HuH-7.5 (cell line): ENCODE measurements at places on chromosomes 13 and 19.

- DNase-seq = no peak
Measured at GRCh38 chr13:43258771-43259170, 235.4 kb downstream of the DNAJC15 start.

GRCh38 chr13:74229242-74229641 lies 95.0 kb upstream of the KLF12 start:
- no peak for DNase-seq

DNA sequence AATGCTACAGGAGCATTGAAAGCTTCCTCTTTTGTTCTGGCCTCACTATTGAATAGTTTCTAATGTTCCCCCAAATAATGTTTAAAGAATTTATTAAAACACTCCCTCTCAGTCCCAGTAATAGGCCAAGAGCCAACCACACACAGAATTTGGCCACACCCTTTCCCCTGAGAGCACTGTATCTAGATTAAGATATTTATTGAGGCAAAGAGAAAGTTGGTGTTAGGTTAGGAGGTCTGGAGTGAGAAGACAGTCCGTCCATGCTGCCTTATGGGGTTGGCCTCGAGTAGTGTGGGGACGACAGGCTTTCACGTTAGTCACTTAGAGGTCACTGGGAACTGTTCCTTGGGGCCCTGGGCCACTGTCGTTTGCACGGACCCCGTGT lies 122.9 kb upstream of the RNF113B start:
- no peak for DNase-seq

- DNase-seq = peak; percentile 23
Measured at GRCh38 chr13:30745906-30746686, 10.8 kb downstream of the ALOX5AP start.

GRCh38 chr13:27313770-27314169 lies 43.1 kb downstream of the RASL11A start:
- no peak for DNase-seq

DNA sequence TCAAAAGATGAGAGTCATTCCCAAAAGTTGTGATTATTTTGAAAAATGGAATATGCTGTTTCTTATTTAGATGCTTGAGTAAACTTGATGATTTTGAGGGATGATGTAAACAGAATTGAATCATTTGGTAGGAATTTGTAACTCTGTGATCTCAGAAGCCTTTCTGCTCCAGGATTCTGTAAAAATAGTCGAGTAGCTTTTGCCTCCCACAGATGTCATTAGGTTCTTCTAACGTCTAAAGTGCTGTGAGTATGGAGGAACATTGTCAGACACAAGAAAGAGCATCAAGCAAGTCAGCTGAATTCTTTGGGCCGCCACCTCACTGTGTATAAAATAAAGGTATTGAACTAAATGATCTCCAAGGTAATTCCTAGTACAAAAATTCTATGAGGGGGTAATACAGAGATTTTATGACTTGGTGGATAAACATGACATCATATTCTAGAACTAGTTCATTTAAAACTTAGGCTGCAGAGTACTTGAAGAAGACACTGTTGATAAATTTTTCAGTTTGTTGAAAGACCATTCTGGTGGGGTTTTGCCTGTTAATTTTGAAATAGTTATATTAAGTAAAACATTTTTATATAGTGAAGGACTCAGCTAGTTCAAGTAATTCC lies 1.4 kb upstream of the GPR183 start:
- DNase-seq = no peak

DNA sequence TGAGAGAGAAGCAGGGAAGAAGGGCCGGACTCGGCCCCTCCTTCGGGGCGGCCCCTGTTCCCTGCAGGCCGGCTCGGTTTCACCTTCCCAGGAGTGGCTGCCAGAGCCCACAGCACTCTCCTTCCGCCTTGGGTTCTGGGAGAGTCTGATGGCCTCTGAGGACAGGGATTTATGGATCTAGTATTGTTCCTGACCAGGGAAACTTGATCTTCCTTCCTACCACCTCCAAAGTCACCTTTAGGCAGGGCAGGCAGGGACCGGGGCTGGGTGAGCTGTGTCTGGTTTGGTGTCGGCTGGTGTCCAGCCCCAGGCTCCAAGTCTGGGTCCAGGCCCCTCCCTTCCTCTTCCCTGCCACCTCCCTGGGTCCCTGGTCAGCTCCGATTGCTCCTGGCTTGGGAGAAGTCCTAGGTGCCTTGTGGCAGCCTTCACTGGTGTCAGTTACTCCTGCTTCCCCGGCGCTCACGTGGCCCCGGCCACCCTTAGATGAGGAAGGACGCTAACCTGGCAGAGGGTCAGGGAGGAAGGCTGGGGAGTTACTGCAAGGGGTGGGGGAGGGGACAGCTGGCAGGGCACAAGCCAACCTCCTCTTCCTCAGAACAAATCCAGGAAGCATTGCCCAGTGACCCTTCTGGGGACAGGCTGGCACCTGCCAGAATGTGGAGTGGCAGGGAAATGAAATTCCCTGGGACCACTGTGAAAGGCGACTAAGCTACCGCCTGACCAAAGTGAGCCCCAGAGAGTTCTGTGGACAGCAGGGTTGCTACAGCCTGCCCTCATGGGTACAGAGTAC lies 18.8 kb downstream of the RFX1 start:
- no peak for DNase-seq

- no peak for DNase-seq
Measured at GRCh38 chr19:36266375-36266961, 51.6 kb downstream of the ZNF146 start.

- no peak for DNase-seq
Measured at GRCh38 chr19:46993622-46994021, 26.0 kb upstream of the NPAS1 start.

- DNase-seq = no peak
Measured at GRCh38 chr13:30763786-30764413, 28.6 kb downstream of the ALOX5AP start.

DNA sequence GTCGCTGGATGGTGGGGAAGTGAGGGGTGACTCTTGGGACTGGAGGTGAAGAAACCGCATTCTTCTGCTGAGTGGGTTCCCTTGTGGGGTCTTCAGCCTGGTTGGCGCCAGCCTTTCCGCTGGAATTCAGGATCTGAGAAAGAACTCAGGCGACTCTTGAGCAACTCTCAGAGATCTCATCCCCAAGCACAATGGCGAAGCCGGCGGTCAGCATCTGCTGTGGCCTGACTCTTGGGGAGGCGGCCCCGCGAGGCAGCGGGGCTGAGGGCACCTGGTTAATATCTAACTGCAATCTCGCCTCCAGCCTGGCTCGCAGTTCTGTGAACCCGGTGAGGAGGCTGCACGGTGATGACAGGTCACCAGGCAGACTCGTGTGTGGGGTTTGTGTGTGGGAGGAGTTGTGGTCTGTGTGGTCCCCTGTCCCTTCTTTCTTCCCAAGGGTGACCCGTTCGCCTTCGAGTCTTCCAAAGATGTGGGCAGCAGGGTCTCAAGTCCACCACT lies 883 bp downstream of the ZNF441 start:
- peak; percentile 25 for DNase-seq

GRCh38 chr13:47519626-47520025 lies 481.4 kb downstream of the SUCLA2 start:
- DNase-seq = no peak

GRCh38 chr13:24748061-24748400 lies 15.9 kb upstream of the RNF17 start:
- no peak for DNase-seq

GRCh38 chr19:16585808-16586476 lies 13.7 kb upstream of the SLC35E1 start:
- DNase-seq = no peak

GRCh38 chr13:39462428-39462827 lies 140.6 kb downstream of the LHFPL6 start:
- no peak for DNase-seq

GRCh38 chr19:30437869-30438268 lies 65.7 kb downstream of the ZNF536 start:
- DNase-seq = no peak

DNA sequence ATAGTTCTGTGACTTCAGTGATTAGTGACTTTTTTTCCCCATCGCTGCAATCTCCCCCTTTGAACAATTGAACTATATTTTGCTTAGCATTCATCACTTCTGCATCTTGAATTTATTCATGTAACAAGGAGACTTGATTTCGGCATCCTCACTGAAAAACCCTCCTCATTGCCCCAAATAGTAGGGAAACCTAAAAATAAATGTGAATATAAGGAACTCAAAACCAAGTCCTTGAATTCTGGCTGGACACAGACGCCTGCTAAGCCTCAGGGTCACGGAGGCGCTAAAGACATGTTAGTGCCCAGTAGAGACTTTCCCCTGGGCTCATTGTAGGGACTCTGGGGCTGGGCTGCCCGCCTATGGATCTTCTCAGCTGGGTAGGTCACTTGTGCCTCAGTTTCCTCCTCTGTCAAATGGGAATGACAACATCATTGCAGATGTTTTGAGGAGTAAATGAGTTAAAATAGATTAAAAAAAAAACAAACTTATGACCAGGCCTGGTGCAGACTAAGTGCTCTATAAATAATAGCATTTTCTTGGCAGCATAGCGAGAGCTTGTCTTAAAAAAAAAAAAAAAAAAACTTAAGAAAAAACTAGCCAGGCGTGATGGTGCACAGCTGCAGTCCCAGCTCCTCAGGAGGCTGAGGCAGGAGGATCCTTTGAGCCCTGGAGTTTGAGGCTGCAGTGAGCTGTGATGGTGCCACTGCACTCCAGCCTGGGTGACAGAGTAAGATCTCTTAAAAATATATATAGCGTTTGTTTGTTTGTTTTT lies 1.8 kb upstream of the ADGRE5 start:
- DNase-seq = no peak

DNA sequence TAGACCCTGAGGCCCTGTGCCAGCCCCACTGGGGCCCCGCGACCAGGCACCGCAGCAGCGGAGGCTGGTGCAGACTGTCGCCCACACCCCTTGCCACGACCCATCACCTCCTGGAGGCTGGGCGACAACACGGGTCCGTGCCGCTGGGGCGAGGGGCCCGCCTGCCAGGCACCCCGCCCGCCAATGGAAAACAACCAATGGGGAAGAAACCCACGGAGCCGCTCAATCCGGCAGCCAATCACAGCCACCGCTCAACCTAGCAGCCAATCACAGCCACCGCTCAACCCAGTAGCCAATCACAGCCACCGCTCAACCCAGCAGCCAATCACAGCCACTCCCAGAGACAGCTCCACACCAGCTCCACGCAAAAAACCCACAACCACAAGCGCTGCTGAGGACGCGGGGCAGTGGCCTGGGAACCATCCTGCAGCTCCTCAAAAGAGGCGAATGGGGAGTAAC lies 29.7 kb downstream of the GPX4 start:
- DNase-seq = no peak
